ENCODE measurements at places on chromosomes 6 and 20. TPM values are rescaled to one million over a fixed set of nuclear protein-coding genes. Genes with fewer than 3 reads are reported as not detected.

Gene NR2E1
- not detected for total RNA-seq

Gene CST11
- not detected for total RNA-seq

Gene HIVEP2
- total RNA-seq = 1.9 TPM

Gene RSPO3
- 0.90 TPM for total RNA-seq

Gene F13A1
- total RNA-seq = not detected

Gene SLC35D3
- total RNA-seq = not detected

Gene IRF4
- not detected for total RNA-seq

Gene CNKSR3
- total RNA-seq = 4.0 TPM

Gene MGME1
- 13.4 TPM for total RNA-seq

Gene PDE10A
- 12.5 TPM for total RNA-seq

Gene MYCT1
- 104 TPM for total RNA-seq

Gene ENPP3
- 0.19 TPM for total RNA-seq

Gene SIRPD
- total RNA-seq = 0.09 TPM

Gene VWA7
- 0.09 TPM for total RNA-seq

Gene ROMO1
- total RNA-seq = 340 TPM

Gene PACRG
- total RNA-seq = 0.45 TPM

Gene ARHGAP18
- total RNA-seq = 68.3 TPM

Gene NXT1
- 27.7 TPM for total RNA-seq

Gene TGM2
- 875 TPM for total RNA-seq

Gene NFKBIL1
- total RNA-seq = 24.7 TPM

Gene WFDC10A
- not detected for total RNA-seq

Gene CRISP2
- not detected for total RNA-seq
